ENCODE measurements at places on chromosomes 11 and 22.

GRCh38 chr22:39214006-39214382, 30.8 kb downstream of the PDGFB start:
- DNase-seq, result no peak

DNA sequence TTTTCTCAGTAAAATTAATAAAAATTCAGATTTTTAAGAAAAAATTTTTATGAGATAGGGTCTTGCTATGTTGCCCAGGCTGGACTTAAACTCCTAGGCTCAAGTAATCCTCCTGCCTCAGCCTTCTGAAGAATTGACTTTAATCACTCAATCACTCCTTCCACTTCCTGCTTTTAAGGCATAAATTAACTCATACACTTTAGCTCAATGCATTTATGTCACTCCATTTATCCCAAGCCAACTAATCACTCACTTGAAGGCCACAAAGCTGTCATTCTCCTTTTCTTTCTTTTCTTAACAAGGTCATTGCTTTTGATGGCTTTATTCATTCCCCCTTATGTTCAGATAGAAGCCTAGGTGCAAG, 877 bp downstream of the ALG9 start:
- DNase-seq, result no peak

DNA sequence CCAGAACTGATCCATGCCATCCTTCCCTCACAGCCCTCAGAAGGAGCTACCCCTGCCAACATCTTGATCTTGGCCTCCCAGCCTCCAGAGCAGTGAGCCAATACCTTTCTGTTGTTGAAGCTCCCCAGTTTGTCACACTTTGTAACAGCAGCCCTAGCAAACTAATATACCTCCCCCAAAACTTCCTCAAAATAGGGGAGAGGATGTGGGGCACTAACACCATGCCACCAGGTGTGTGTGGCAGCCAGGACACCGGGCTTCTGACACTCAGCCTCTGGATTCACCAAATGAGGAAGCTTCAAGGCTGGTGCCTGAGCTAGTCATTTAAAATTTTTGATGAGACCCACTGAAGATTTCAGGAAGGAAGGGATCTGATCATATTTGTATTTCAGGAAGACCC, 84.9 kb downstream of the CSNK2A3 start:
- no peak for DNase-seq

- DNase-seq, result peak; percentile 80
Measured at GRCh38 chr11:77411717-77412441, 62.0 kb downstream of the PAK1 start.

DNA sequence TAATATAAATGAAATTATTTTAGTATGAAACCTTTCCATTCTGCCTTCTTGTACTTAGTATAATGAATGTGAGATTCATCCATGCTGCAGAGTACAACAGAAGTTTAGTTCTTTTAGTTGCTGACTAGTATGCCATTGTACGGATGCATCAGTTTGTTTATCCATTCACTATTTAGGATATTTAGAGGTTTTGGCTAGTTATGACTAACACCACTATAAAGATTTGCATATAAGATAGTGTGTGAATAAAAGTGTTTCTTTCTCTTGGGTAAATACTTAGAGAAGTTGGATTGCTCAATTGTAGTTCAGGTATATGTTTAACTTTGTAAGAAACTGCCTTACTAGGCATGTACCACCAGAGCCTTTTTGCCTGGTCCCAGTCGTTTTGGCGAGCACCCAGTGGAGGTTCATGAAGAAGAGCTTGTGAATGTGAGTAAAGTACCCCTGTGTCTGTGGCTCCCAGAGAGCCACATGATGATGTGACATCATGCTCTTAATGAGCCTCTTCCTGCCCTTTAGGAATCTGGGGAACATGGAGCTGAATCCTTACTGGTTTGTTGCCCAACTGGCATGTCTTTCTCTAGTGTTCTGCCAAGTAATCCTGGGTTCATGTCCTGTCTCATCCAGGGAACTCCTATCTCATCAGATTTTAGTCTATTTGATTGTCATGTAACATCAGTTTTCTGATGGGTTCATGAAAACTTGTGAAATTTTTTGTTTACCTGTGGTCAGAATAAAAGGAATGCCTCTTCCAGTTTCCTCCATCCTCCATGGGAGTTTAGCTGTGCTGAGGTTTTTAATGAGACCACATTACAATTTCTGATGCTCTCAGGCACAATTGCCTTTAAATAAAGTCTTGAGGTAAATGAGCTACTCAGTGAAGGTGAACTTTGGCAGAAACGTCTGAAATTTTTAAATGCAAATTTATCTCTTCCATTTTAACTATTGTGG, 234.8 kb downstream of the CASP12 start:
- DNase-seq, result peak; percentile 40

- no peak for DNase-seq
Measured at GRCh38 chr11:64445651-64446050, 86.7 kb downstream of the RPS6KA4 start.

GRCh38 chr11:2789791-2790567, 90.2 kb upstream of the KCNQ1OT1 start:
- DNase-seq, result no peak

DNA sequence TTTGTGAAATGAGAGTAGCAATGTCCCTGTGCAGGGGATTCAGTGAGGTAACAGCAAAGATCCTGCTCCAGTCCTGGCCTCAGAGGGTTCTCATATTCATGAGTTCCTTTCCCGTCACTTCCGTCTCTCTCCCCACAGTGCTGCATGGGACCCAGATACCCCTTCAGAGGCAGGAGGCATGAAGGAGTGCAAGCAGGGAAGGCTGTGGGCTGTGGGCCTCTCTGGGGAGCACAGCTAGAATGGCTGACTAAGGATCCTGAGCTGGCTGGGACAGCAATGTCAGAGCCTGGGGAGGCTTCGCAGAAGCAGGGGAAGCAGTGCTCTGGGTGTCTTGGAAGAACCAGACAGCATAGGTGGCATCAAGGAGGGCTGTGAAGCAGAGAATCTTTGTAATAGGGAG, 13.0 kb downstream of the PKNOX2 start:
- DNase-seq, result no peak

GRCh38 chr22:26574001-26574723, 15.8 kb downstream of the TPST2 start:
- no peak for DNase-seq

DNA sequence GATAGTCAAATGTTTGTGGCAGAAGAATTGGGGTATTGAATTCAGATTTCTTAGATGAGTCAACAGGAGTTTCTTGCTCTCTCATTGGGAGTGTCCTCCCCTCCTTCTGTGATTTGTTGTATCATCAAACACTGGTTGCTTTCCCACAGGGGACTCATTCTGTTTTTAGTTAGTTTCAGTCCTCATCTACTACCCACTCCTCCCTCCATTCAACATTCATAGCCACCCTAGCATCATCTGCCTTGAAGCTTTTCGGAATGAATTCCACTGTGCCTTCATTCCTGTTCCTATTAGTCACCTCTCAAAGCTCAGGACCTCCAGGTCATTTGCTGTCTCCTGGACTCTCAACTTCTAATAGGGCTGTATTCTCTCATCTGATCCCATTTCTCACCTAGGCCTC, 31.5 kb upstream of the RAB38 start:
- peak; percentile 28 for DNase-seq

DNA sequence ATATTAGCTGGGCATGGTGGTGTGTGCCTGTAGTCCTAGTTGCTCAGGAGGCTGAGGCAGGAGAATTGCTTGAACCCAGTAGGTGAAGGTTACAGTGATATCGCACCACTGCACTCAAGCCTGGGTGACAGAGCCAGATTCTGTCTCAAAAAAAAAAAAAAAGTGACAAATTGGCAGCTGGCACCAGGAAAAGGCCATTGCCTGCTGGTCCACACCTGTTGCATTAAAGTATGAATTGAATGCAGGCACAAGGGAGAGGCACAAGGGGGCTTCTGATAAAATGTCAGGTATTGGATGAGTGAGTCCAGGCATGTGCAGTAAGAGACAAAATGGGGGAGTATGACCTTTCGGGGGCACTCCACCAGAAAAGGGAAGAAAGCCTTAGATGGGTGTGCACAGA, 28.2 kb downstream of the ZNF70 start:
- DNase-seq, result no peak

DNA sequence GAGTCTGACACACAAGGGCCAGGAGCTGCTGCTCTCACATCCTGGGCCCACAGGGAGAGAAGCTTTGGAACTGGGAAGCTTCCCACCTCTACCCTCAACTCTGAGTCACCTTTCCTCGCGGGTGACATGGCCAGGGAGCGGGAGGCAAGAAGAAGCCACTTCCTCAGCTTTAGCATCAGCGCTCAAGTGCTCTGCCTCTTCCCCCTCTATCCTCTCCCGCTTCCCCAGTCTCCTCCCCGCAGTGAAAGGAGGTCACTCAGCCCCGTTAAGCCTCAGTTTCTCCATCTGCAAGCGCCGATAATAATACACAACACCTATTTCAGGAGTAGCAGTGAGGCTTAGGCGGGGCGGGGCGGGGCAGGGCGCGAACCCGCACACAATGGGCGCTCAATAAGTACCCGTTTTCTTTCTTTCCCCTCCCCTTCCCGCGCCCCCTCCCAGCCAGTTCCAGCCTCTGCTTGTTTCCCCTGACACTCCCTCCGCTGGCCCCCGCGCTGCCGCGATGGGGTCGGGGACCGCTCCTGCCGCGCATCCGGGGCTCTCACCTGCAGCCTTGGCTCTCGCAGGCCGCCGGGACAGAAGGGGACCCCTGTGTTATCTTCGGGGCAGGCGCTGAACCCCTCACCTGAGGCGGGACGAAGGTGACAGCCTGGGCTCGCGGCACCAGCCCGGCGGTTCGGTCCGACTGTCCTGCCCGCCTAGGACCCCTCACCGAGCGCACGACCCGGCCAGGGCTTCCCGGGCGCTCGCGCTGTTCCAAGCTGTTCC, 892 bp downstream of the GDPD5 start:
- peak; percentile 40 for DNase-seq
